ENCODE measurements at places on chromosomes 3 and 15. TPM values are rescaled to one million over a fixed set of nuclear protein-coding genes. Genes with fewer than 3 reads are reported as not detected.
A peak's percentile ranks its signal among the peaks of the same experiment; 100 is the strongest.

Gene NR2E3
- total RNA-seq: not detected

Gene MESP2
- total RNA-seq: not detected

Gene C3orf70
- 0.05 TPM for total RNA-seq

GRCh38 chr3:56851966-56852884 is 50.5 kb upstream of the ARHGEF3 start:
- peaks cover 20% of the 10 kb centered on the region for H3K36me3 ChIP-seq
- DNase-seq: no peak
- H3K4me3 ChIP-seq: no peak overlapping the region
- no peak overlapping the region for H3K27ac ChIP-seq
- H3K27me3 ChIP-seq: no peaks in the 10 kb centered on the region
- H3K4me1 ChIP-seq: peaks cover 42% of the 10 kb centered on the region

- H3K36me3 ChIP-seq: peaks cover 2% of the 10 kb centered on the region
- no peak overlapping the region for H3K27ac ChIP-seq
- H3K4me3 ChIP-seq: no peak overlapping the region
- peaks cover 15% of the 10 kb centered on the region for H3K27me3 ChIP-seq
- peaks cover 28% of the 10 kb centered on the region for H3K4me1 ChIP-seq
Measured at GRCh38 chr3:171565481-171566058, 105.4 kb upstream of the TNIK start.

- no peak overlapping the region for H3K27ac ChIP-seq
- no peak for DNase-seq
- no peak overlapping the region for H3K4me3 ChIP-seq
- peaks cover 14% of the 10 kb centered on the region for H3K27me3 ChIP-seq
- H3K36me3 ChIP-seq: no peaks in the 10 kb centered on the region
Measured at GRCh38 chr3:73621388-73621787, 3.4 kb downstream of the PDZRN3 start.

DNA sequence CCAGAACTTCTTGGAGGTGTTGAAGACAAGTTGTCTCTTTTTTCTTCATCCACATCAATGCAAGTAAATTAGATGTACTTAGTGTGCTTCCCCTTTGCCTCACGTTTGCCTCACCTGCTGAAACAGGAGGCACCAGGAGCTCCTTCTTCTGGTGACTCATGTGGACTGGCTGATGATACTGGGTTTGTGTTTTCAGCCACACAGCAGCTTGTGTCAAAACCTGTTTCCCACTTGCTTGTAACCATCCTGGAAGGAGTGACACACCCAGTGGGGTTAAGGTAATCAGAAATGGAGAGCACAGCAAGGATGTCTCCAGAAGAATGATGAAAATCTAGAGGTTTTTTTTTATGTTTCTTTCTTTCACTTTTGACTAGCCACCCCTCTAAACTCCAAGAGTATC is 143.3 kb upstream of the RBMS3 start:
- DNase-seq: no peak
- no peaks in the 10 kb centered on the region for H3K36me3 ChIP-seq
- H3K27me3 ChIP-seq: peaks cover 1% of the 10 kb centered on the region

DNA sequence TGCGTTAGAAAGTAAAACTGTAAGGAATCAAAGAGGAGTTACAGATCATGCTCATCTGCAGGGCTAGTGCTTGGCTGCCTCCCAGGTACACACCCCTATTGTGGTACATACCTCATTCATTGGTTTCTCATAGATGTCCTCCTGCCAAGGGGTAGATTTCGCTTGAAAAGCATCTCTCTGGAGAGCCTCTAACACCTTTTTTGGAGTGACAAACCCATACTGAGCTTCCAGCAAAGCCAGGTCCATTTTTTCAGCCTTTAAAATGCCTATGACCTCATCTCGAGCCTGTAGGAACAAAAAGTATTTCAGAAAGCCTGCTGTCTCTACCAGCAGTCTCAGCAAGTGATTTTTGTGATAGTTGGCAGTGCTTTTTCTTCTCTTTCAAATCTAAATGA is 112.1 kb downstream of the CMSS1 start:
- H3K36me3 ChIP-seq: peaks cover 2% of the 10 kb centered on the region
- no peak overlapping the region for H3K4me3 ChIP-seq
- DNase-seq: no peak
- no peaks in the 10 kb centered on the region for H3K4me1 ChIP-seq
- H3K27me3 ChIP-seq: no peaks in the 10 kb centered on the region

DNA sequence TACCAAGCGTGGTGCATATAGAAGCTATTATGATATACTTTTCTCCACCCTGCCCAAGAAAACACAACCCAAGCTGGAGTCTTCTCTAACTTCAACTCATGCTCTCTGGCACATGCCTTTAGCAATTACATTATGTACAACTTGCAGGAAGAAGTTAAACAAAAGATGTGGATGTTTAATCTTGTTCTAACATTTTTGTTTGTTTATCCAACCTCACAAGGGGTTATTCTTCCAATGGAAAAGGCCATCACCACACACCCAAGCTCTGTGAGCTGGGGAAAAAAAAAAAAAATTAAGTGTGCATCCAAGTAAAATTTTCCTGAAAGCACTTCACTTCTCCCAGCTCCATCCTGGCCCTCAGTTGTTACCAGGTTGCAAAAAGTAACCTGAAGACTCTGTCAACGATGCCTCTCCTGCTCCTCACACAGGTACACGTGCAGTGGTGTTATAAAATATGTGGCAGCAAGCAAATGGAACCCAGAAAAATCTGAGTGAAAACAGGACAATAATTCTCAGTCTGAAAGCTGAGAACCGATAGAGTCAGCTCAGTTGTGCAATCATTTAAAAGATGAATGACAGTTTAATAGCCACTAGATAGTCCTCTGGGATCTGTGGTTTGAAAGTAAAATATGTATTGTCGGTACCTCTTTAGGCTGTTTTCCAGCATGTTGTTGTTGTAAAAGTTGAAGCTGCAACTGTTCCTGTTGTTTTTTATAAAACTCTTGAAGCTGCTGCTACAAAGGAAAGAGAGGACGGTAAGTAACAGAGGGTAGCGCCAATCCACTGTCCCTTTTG is 531.4 kb downstream of the FOXP1 start:
- no peak overlapping the region for H3K27ac ChIP-seq
- no peak for DNase-seq
- H3K27me3 ChIP-seq: no peaks in the 10 kb centered on the region
- H3K4me3 ChIP-seq: no peak overlapping the region

DNA sequence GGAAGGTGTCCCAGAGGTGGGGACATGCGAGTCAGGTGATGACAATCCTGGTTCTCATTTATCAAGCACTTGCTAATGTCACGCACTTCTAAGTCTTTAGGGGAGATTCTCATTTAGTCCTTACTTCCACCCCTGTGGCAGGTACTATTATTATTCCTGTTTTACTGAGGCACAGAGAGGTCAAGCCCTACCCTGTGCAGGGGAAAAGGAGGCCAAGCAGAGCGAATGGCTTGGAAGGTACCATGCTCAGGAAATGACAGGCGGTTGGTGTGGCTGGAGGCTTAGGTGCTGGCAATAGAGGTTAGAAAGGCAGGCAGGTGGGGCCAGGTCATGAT is 268.9 kb downstream of the UACA start:
- H3K36me3 ChIP-seq: no peaks in the 10 kb centered on the region
- H3K4me3 ChIP-seq: peak overlapping the region; percentile 7
- DNase-seq: no peak
- peaks cover 72% of the 10 kb centered on the region for H3K4me1 ChIP-seq
- no peak overlapping the region for H3K27ac ChIP-seq

DNA sequence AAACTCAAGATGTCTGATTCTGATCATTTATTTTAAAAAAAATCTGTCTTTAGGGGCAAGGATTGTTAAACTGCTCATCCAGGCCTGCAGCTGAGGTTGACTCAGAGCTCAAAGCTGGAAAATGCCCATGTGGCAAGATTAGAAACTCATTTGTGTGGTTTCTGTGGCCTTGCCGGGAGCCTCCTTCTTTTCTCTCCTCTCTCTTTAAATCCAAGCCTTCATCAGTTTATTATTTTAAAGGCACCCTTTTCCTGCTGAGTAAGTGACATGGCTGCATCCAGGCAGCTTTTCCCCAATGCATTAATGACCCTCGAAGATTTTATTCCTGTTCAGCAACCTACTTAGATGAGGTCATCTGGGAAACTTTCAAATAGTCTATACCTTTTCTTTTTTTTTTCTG is 221.3 kb upstream of the CDIN1 start:
- no peak for DNase-seq
- no peak overlapping the region for H3K4me3 ChIP-seq
- H3K27ac ChIP-seq: no peak overlapping the region
- H3K36me3 ChIP-seq: no peaks in the 10 kb centered on the region
- H3K27me3 ChIP-seq: no peaks in the 10 kb centered on the region
- H3K4me1 ChIP-seq: no peaks in the 10 kb centered on the region

- peaks cover 4% of the 10 kb centered on the region for H3K27me3 ChIP-seq
- no peak overlapping the region for H3K4me3 ChIP-seq
- peaks cover 5% of the 10 kb centered on the region for H3K36me3 ChIP-seq
- H3K4me1 ChIP-seq: peaks cover 11% of the 10 kb centered on the region
- no peak overlapping the region for H3K27ac ChIP-seq
Measured at GRCh38 chr15:94168250-94168649, 63.1 kb upstream of the MCTP2 start.

DNA sequence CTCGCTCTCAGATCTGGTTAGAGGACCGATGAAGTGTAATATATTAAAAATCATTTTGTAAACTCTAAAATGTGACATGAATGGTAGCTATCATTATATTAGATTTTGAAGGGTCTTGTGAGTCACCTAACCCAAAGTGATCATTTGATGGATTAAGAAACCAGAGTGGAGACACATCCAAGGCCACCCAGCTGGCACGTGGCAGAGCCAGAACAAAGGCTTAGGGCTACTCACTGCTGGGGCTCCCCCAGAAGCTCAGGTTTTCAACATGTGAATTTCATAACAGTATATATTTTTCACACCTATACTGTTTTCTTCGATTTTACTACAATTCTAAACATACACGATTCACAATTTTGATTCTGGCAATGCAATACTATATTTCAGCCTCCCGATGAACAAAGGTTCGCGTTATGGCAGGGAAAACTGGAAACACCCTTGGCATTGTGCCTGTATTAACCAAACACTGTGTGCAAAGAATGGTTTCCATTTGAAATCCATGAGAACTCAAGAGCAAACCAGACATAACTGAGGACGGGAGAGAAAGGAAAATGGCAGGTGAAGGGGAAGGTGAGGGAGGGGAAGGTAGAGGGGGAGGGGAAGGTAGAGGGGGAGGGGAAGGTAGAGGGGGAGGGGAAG is 88.9 kb downstream of the ADAMTS17 start:
- H3K4me3 ChIP-seq: no peak overlapping the region
- H3K27me3 ChIP-seq: no peaks in the 10 kb centered on the region
- DNase-seq: no peak
- no peaks in the 10 kb centered on the region for H3K36me3 ChIP-seq

DNA sequence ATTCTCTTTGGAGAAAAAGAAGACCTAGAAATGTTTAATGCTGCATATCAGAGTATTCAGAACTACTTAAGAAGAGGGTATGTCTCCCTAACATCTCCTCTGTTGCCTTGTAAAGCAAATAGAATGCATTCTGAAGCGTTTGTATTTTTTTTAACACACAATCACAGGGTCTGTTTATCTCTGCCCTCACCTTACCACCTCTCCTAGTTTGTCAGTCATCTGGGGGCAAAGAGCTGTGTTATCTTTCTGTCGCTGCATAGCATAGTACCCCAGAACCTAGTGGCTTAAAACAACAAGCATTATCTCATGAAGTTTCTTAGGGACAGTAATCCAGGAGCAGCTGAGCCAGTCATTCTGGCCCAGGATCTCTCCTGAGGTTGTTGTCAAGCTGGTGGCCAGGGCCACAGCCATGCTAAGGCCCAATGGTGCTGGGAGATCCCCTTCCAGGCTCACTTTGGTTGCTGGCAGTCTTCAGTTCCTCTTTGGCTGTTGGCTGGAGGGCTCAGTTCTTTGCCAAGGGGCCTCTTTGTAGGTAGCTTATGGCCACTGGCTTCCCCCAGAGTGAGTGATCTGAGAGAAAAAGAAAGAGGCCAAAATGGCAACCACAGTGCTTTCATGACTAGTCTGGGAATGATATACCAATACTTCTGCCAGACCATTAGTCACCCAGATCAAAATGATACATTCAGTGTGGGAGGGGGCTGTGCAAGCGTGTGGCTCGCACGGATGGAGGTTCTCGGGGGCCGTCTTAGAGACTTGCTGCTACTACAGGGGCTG is 17.8 kb downstream of the EDEM1 start:
- H3K36me3 ChIP-seq: peaks cover 82% of the 10 kb centered on the region
- no peak for DNase-seq
- peaks cover 16% of the 10 kb centered on the region for H3K4me1 ChIP-seq

DNA sequence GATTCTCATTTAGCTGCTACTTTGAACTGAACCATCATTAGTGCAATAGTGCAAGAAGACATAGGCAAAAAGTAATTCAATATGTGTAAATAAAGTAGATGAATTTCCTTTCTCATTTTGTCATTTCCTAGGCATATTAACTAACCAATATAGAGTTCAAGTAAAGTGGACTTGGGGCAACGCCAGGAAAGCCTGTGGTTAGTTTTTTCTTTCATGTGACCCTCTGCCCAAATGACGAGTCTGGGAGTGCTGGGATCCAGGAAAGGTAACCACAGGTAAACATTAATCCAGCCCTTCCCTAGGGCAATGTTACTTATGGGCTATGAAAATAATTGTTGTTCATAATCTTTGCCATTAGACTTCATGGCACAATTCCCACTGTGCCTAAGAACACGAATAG is 181.0 kb downstream of the VPS13C start:
- H3K4me3 ChIP-seq: no peak overlapping the region
- H3K27me3 ChIP-seq: no peaks in the 10 kb centered on the region
- H3K27ac ChIP-seq: no peak overlapping the region
- H3K4me1 ChIP-seq: no peaks in the 10 kb centered on the region

DNA sequence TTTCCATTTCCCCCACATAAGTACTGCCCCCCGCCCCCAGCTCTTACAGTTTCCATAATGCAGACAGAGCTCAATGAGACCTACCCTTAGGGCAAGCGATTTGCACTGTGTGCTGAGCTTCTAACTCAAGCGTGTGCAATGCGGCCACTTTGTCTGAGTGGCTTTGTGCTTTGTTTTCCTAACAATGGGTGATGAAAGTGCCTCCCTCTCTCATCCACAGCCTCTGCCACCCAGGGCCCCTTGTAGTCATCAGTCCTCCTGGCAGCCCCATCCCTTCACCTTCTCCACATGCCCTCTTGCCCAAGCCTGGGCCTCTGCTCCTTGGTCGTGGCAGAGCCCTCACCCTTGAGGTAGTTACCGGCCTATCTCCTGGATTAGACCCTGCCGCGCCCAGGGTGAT is 17.2 kb downstream of the DAPK2 start:
- no peaks in the 10 kb centered on the region for H3K27me3 ChIP-seq
- DNase-seq: no peak
- no peak overlapping the region for H3K4me3 ChIP-seq
- H3K36me3 ChIP-seq: peaks cover 3% of the 10 kb centered on the region
- H3K4me1 ChIP-seq: peaks cover 21% of the 10 kb centered on the region

Measured in activated CD4-positive, alpha-beta T cell treated with anti-CD3 and anti-CD28 coated beads, Interleukin-2, amount 10 ng/mL, durations not matched to agents 24 days and 14 days (primary cell).